ENCODE measurements at places on chromosomes 5 and 9. TPM values are rescaled to one million over a fixed set of nuclear protein-coding genes. Genes with fewer than 3 reads are reported as not detected.

Gene PCDHAC1
- not detected for polyA plus RNA-seq

- H3K27ac ChIP-seq, result no peak overlapping the region
- H3K36me3 ChIP-seq, result no peaks in the 10 kb centered on the region
- H3K4me1 ChIP-seq, result no peaks in the 10 kb centered on the region
- no peaks in the 10 kb centered on the region for H3K27me3 ChIP-seq
- no peak overlapping the region for H3K4me3 ChIP-seq
Measured at GRCh38 chr9:37331871-37332270, 90.6 kb upstream of the GRHPR start.

DNA sequence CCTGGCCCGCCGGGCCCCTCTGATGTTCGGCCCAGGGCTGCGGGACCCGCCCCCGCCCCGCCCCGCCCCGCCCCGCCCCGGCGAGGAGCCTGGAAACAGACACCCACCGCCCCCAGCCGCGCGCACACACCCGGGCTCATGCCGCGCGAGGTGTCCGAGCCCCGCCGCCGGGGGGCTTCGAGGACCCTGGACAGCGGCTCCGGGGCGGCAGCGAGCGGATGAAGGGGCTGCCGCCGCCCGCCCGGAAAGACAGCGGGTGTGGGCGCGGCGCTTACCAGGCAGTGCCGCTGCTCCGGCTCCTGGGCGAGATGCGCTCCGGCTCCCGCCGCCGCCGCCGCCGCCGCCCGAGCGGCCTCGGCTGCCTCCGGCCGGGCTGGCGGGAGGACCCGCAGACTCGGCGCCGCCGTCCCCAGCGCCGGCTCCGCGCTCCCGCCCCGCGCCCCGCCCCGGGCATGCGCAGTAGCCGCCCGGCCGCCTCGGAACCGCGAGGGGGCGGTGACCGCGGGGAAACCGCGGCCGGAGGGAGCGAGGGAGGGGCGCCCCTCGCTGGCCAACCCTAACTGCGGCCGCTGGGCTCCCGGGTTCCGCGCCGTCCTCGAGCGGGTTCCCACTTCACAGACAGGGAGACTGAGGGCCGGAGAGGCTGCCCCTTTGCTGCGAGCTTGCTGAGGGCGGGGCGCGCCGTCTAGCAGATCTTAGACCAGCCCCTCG lies at the start of gene GPRIN1:
Gene GPRIN1 (minus strand): TSS at position 433 of the 711 bp plus-strand sequence. CDS start 10,322 bp downstream, outside the sequence.
- H3K27me3 ChIP-seq, result peaks cover 8% of the 10 kb centered on the region
- no peaks in the 10 kb centered on the region for H3K36me3 ChIP-seq
- H3K4me1 ChIP-seq, result peaks cover 10% of the 10 kb centered on the region
- peak within 1 kb of the TSS; percentile 85 for H3K4me3 ChIP-seq
- DNase-seq, result peak; percentile 64

DNA sequence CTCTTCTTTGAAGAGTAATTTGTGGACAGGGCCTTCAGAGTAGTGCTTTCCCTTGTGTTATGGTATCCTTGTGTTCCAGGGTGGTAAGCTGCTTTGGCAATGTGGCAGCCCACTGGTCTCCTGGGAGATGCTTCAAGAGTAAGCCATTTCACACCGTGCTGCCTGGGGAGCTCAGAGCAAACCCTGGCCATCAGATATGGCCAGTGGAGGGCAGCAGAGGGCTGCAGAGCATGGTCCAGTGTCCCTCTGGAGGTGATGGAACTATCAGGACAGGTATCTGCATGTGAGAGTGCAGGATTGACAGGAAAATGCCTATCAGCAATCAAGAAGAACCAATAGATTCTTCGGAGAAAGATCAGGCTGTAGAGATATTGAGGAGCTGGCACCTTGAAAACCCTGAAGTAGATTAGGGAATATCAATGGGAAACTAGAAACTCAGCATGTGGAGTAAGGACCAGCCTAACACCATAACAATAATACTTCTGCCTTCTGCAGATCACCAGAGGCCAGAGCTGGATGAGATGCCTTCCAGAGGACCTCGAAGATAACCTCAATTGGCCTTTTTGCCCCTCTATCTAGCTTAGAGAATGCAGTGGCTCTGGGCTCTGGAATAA lies 90.8 kb downstream of the PLPPR1 start:
- no peaks in the 10 kb centered on the region for H3K4me1 ChIP-seq
- H3K27ac ChIP-seq, result no peak overlapping the region
- H3K27me3 ChIP-seq, result peaks cover 2% of the 10 kb centered on the region
- no peaks in the 10 kb centered on the region for H3K36me3 ChIP-seq
- DNase-seq, result no peak

GRCh38 chr5:135220394-135221186 lies 178.4 kb downstream of the MACROH2A1 start:
- no peaks in the 10 kb centered on the region for H3K36me3 ChIP-seq
- no peaks in the 10 kb centered on the region for H3K4me1 ChIP-seq
- H3K27me3 ChIP-seq, result peaks cover 3% of the 10 kb centered on the region
- no peak overlapping the region for H3K27ac ChIP-seq

Gene MLANA
- not detected for polyA plus RNA-seq

DNA sequence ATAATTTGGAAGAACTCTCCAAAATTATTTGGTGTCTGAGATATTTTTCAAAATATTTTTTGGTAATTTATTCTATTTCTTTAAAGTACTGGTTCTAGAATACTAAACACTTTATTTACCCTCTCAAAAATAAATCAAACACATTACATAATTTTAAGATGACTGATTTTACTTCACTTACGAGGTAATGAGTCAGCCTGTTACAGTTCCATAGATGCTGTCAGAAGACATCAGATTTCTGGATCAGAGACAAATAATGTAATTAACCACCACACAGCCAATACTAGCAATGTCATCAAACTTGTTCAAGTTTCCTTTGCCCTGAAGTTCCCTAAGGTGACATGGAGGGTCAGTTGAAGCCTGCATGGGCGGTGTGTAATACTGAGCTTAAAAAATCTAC lies 106.1 kb upstream of the CDH9 start:
- H3K4me3 ChIP-seq, result no peak overlapping the region
- no peak for DNase-seq
- no peaks in the 10 kb centered on the region for H3K4me1 ChIP-seq
- H3K27me3 ChIP-seq, result no peaks in the 10 kb centered on the region
- H3K36me3 ChIP-seq, result no peaks in the 10 kb centered on the region

Gene AQP7
- polyA plus RNA-seq, result not detected

- no peak overlapping the region for H3K27ac ChIP-seq
- no peaks in the 10 kb centered on the region for H3K27me3 ChIP-seq
- H3K36me3 ChIP-seq, result peaks cover 20% of the 10 kb centered on the region
- peaks cover 5% of the 10 kb centered on the region for H3K4me1 ChIP-seq
- no peak overlapping the region for H3K4me3 ChIP-seq
Measured at GRCh38 chr5:146254223-146254622, 50.8 kb downstream of the RBM27 start.

- DNase-seq, result no peak
- H3K4me1 ChIP-seq, result no peaks in the 10 kb centered on the region
- no peak overlapping the region for H3K4me3 ChIP-seq
- H3K36me3 ChIP-seq, result peaks cover 3% of the 10 kb centered on the region
- H3K27ac ChIP-seq, result no peak overlapping the region
Measured at GRCh38 chr9:114525513-114525912, 20.2 kb upstream of the WHRN start.

DNA sequence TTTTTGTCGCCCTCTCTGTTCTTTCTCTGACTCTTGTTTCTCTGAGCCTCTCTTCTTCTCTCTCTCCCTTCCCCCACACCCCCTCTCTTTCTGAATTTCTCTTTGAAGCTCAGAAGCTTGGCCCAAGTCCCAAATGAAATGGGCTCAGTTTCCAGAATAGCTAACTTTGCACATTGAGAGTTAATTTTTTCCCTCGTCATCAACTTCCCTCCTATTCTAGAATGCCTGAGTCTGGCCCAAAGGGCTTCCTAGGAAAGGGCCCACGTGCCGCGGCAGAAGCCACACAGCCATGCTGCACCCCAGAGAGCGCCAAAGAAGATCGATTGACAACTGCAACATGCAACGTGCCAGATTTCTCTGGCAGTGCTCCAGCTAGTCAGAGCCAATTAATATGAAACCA lies 588.8 kb upstream of the KLF4 start:
- no peaks in the 10 kb centered on the region for H3K4me1 ChIP-seq
- H3K27ac ChIP-seq, result no peak overlapping the region
- no peak for DNase-seq
- H3K4me3 ChIP-seq, result no peak overlapping the region

GRCh38 chr5:127011153-127011552 lies 19.2 kb downstream of the MARCHF3 start:
- no peak for DNase-seq
- no peaks in the 10 kb centered on the region for H3K36me3 ChIP-seq
- no peak overlapping the region for H3K27ac ChIP-seq
- H3K4me1 ChIP-seq, result peaks cover 20% of the 10 kb centered on the region
- H3K27me3 ChIP-seq, result no peaks in the 10 kb centered on the region
- H3K4me3 ChIP-seq, result no peak overlapping the region

Gene DPH7
- polyA plus RNA-seq, result 30.1 TPM

Gene PCDHGB1
- not detected for polyA plus RNA-seq

DNA sequence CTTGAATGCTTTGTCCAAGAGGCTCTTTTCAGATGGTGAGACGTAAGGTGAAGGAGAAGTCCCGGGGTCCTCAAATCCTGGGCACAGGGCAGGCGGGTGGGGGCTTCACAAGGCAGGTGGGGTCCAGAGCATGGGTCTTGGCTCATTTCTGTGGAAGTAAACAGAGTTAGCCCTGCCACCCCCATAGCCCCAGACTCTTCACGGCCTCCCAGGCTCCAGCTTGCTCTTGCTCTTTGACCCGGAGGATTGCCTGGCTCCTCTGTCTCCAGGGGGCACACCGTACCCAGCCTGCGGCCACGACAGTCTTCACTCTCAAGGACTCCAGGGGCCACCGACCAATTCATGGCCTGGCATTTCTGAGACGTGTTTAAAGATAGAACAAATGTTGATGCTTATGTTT lies 28.8 kb upstream of the POMT1 start:
- peaks cover 16% of the 10 kb centered on the region for H3K36me3 ChIP-seq
- H3K4me3 ChIP-seq, result no peak overlapping the region
- H3K27ac ChIP-seq, result no peak overlapping the region
- H3K4me1 ChIP-seq, result peaks cover 16% of the 10 kb centered on the region

Gene CDH9
- not detected for polyA plus RNA-seq

DNA sequence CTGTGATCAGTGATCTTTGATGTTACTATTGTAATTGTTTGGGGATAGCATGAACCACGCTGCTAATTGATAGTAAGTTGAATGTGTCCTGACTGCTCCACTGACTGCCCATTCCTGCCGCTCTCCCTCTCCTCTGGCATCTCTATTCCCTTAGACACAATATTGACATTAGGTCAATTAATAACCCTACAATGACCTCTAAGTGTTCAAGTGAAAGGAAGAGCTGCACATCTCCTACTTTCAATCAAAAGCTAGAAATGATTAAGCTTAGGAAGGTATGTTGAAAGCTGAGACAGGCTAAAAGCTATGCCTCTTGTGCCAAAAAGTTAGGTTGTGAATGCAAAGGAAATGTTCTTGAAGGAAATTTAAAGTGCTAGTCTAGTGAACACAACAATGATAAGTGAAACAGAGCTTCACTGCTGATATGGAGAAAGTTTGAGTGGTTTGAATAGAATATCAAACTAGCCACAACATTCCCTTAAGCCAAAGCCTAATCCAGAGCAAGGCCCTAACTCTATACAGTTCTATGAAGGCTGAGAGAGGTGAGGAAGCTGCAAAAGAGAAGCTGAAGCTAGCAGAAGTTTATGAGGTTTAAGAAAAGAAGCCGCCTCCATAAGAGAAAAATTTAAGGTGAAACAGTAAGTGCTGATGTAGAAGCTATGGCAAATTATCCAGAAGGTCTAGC lies 12.9 kb downstream of the CLINT1 start:
- H3K4me3 ChIP-seq, result no peak overlapping the region
- H3K27me3 ChIP-seq, result no peaks in the 10 kb centered on the region
- DNase-seq, result no peak
- peaks cover 8% of the 10 kb centered on the region for H3K36me3 ChIP-seq
- no peak overlapping the region for H3K27ac ChIP-seq

Gene ELAVL2
- not detected for polyA plus RNA-seq

DNA sequence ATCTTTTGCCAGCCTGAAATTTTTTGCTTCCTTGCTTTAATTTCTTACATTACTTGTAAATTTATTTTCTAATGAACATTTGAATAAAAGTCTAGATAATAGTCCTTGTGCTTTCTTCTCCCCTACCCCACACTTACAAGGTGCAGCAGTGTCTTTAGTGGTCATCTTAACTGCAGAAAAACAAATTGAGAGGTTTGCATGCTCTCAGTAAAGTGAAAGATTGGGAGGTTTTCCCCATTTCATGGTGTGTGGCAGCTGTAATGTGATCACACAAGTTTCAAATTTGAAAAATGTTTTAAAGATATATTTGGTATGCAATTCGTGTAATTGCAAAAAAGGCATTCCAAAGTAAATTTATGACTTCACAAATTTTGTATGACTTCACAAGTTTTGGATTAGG lies 14.7 kb downstream of the APC start:
- H3K4me3 ChIP-seq, result no peak overlapping the region
- peaks cover 10% of the 10 kb centered on the region for H3K4me1 ChIP-seq
- H3K36me3 ChIP-seq, result no peaks in the 10 kb centered on the region

DNA sequence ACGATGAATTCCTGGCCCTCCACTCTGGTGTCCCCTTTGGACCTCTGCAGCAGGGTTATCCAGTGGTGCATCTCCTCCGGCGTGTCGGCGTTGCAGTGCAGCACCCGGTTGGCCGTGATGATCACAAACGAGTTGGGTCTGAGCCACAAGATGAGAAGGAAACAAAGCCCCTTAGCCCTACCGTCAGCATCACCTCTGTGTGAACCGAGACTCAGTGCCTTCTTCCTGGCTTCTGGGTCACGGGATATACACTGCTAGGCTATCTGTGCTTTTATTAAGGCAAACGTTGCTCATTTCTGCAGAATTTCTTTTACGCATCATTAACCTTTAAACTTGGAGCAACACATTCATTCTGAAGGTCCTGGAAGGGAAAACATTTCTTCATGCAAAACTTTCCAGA lies 65.1 kb upstream of the RETREG1 start:
- DNase-seq, result no peak
- no peak overlapping the region for H3K4me3 ChIP-seq
- no peaks in the 10 kb centered on the region for H3K4me1 ChIP-seq
- no peaks in the 10 kb centered on the region for H3K36me3 ChIP-seq

GRCh38 chr5:54458221-54458620 lies 2.7 kb downstream of the HSPB3 start:
- H3K4me3 ChIP-seq, result no peak overlapping the region
- no peak for DNase-seq
- no peak overlapping the region for H3K27ac ChIP-seq
- H3K4me1 ChIP-seq, result no peaks in the 10 kb centered on the region
- peaks cover 7% of the 10 kb centered on the region for H3K27me3 ChIP-seq

GRCh38 chr9:91930475-91930874 lies 19.6 kb downstream of the ROR2 start:
- H3K27me3 ChIP-seq, result no peaks in the 10 kb centered on the region
- H3K27ac ChIP-seq, result no peak overlapping the region
- peaks cover 9% of the 10 kb centered on the region for H3K36me3 ChIP-seq
- H3K4me3 ChIP-seq, result no peak overlapping the region

Gene ETF1
- 38.2 TPM for polyA plus RNA-seq

GRCh38 chr5:58998544-58998943 lies 415.7 kb downstream of the RAB3C start:
- no peaks in the 10 kb centered on the region for H3K36me3 ChIP-seq
- no peak for DNase-seq
- peaks cover 53% of the 10 kb centered on the region for H3K4me1 ChIP-seq
- no peak overlapping the region for H3K27ac ChIP-seq
- H3K27me3 ChIP-seq, result peaks cover 6% of the 10 kb centered on the region

Measured in immature natural killer cell (primary cell).